PC-3 (cell line): ENCODE measurements at places on chromosomes 11 and 22. TPM values are rescaled to one million over a fixed set of nuclear protein-coding genes. Genes with fewer than 3 reads are reported as not detected.

- no peak overlapping the region for H3K27ac ChIP-seq
- peak; percentile 25 for DNase-seq
- H3K4me1 ChIP-seq = peaks cover 24% of the 10 kb centered on the region
- no peaks in the 10 kb centered on the region for H3K36me3 ChIP-seq
- H3K4me3 ChIP-seq = no peak overlapping the region
Observed at GRCh38 chr22:50112151-50113118, 22.6 kb downstream of the MOV10L1 start.

Gene VSIG10L2
- not detected in 2 replicates for total RNA-seq

GRCh38 chr22:33666279-33666960, 253.9 kb downstream of the LARGE1 start:
- no peak overlapping the region for H3K27ac ChIP-seq
- H3K4me3 ChIP-seq = no peak overlapping the region
- no peaks in the 10 kb centered on the region for H3K36me3 ChIP-seq
- H3K27me3 ChIP-seq = no peaks in the 10 kb centered on the region
- no peak for DNase-seq

- H3K4me3 ChIP-seq = no peak overlapping the region
- H3K4me1 ChIP-seq = no peaks in the 10 kb centered on the region
- H3K27me3 ChIP-seq = no peaks in the 10 kb centered on the region
- DNase-seq = no peak
- H3K36me3 ChIP-seq = no peaks in the 10 kb centered on the region
Observed at GRCh38 chr11:9028581-9028980, 24.8 kb upstream of the NRIP3 start.

- peaks cover 15% of the 10 kb centered on the region; the same call in 1 of the 2 replicates for H3K36me3 ChIP-seq
- H3K4me3 ChIP-seq = peak overlapping the region; percentile 16
- H3K27ac ChIP-seq = peak overlapping the region; percentile 25
- H3K4me1 ChIP-seq = peaks cover 45% of the 10 kb centered on the region
Observed at GRCh38 chr11:72072348-72072747, 8.0 kb downstream of the NUMA1 start.

Gene LYVE1
- total RNA-seq = not detected in 2 replicates

- peak overlapping the region; percentile 87 for H3K4me3 ChIP-seq
- no peak overlapping the region for H3K27ac ChIP-seq
- H3K4me1 ChIP-seq = peaks cover 28% of the 10 kb centered on the region
- peak; percentile 55 for DNase-seq
Observed at GRCh38 chr11:32586576-32587190, 3.1 kb downstream of the EIF3M start.

- DNase-seq = no peak
- H3K27ac ChIP-seq = peak overlapping the region; percentile 77
- no peaks in the 10 kb centered on the region for H3K27me3 ChIP-seq
- peaks cover 20% of the 10 kb centered on the region for H3K4me1 ChIP-seq
- peaks cover 7% of the 10 kb centered on the region; the same call in 1 of the 2 replicates for H3K36me3 ChIP-seq
Observed at GRCh38 chr11:59756558-59756840, 1.3 kb downstream of the STX3 start.

DNA sequence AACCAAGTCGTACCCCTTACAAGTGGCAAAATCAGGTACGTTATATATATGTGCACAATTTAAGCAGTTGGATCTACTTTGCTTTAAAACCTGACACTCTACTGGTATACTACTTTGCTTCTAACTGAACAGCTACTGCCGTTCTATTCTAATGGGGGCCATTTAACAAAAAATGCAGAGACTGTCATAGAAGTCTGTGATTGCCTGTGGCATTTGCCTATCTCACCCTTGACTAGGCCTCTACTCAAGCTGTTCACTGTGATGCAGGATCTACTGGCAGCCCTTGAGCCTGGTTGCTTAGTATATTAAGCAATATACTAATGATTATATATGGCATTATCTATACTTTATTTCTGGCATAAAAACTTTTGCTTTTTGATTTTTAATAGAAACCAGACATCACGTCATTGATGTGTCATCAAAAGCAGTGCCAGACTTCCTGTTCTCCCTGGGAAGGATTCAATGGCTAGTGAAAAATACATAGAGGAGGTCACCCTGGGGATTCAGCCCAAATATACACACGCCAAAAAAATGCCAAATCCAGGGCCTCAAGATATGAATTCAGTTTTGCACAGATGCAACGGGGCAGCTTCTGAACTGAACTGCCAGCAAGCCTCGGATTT, 40.0 kb upstream of the FIBIN start:
- H3K36me3 ChIP-seq = no peaks in the 10 kb centered on the region
- H3K4me3 ChIP-seq = no peak overlapping the region

Gene MS4A12
- not detected in 2 replicates for total RNA-seq

- H3K27ac ChIP-seq = no peak overlapping the region
- H3K27me3 ChIP-seq = no peaks in the 10 kb centered on the region
- H3K36me3 ChIP-seq = peaks cover 19% of the 10 kb centered on the region; the same call in 1 of the 2 replicates
- no peak for DNase-seq
- no peak overlapping the region for H3K4me3 ChIP-seq
- no peaks in the 10 kb centered on the region for H3K4me1 ChIP-seq
Observed at GRCh38 chr11:121494355-121495099, 41.8 kb upstream of the SORL1-AS1 start.

DNA sequence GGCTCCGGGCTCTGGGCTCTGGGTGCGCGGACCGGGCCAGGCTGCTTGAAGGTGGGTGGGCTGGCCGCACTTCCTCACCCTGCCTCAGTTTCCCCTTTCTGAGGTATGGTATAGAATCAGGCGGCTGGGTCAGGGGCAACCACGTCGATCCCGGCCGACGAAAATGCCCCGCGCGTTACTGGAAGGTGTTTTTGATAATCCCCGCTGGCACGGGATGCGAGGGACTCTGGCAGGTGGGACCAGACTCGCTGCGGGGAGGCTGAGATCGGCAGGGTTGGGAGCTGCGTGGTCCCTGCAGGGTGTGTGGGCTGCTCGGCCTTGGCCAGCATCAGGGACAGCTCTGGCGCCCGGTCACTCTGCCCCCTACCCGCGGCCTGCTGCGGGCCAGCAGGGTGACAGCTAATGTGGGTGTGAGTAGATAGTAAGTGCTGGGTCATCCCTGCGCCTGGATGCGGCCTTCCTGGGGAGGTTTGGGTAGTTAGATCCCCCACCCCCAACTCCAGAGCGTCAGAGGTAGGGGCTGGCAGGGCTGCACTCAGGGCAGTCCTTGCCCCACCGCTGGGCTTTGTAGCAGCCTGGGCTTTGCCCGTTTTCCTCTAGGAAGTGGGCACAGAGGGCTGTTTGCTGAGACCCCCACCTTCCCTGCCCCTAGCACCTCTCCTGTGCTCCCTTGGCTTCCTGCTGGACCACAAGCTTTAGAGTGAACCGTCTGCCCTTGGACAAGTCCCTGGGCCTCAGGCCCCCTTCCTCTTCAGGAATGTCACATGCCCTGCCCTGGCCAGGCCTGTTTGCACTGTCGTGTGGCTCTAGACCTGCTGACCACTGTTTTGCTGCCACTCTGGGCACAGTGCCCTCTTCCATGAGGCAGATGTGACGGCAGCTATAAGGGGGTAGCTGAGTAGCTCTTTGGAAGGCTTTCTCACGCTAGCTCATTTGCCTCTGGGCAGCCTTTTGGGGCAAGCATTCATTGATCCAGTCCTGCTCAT, 579 bp downstream of the TANGO2 start:
- H3K36me3 ChIP-seq = no peaks in the 10 kb centered on the region
- DNase-seq = peak; percentile 46

Gene GLB1L2
- total RNA-seq = 0.62 and 1.1 TPM in 2 replicates

GRCh38 chr22:40189997-40190396, 12.3 kb downstream of the TNRC6B start:
- H3K36me3 ChIP-seq = no peaks in the 10 kb centered on the region

GRCh38 chr11:77560605-77561004, 29.1 kb upstream of the AQP11 start:
- H3K36me3 ChIP-seq = no peaks in the 10 kb centered on the region
- peaks cover 13% of the 10 kb centered on the region for H3K4me1 ChIP-seq
- DNase-seq = peak; percentile 65
- no peak overlapping the region for H3K27ac ChIP-seq
- no peaks in the 10 kb centered on the region for H3K27me3 ChIP-seq
- H3K4me3 ChIP-seq = no peak overlapping the region

Gene PHLDA2
- total RNA-seq = 101 and 110 TPM in 2 replicates
